ENCODE measurements at places on chromosomes 3 and 15.

GRCh38 chr15:50880651-50881114, 27.8 kb upstream of the AP4E1 start:
- no peak for DNase-seq

GRCh38 chr15:35546511-35547381, 781 bp upstream of the DPH6 start:
- DNase-seq = no peak

DNA sequence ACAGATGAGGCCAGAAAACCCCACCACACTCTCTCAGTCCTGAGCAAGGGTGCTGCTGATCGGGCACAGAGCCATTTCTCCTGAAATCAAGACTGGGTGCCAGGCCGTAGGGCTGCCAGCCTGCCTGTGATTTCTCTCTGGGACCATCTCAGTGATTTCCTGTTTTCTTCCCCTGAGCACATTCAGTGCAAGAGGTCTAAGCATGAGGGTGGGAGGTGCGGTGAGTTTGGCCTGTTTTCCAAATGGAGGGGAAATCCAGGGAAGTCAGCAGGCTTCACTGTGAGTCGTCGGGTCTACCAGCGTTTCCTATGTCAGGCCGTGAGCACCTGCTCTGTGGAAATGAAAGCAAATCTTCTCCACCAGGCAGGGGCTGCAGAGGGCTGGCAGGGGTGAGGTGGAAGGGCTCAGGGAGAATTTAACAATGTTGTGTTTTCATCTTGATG, 82.3 kb downstream of the ST6GAL1 start:
- peak; percentile 61 for DNase-seq

DNA sequence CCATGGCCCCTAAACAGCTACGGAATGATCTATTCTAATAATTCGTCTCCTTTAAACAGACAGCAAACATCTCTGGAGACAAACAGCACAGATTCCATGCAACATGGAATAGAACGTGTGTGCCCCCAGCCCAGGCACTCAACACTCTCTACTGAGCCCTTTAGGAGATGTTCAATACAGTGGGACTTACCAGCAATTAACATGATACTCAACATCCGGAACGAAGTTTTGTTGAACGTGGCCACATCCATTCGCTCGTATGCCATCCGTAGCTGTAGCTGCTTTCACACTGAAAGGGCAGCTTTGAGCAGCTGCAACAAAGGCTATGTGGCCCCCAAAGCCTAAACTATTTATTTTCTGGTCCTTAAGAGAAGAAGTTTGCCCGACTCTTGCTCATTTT, 3.5 kb downstream of the ADAMTS17 start:
- no peak for DNase-seq

GRCh38 chr3:194471863-194472262, 14.9 kb downstream of the ATP13A3 start:
- DNase-seq = no peak

- DNase-seq = peak; percentile 78
Measured at GRCh38 chr15:70096215-70097062, 1.3 kb downstream of the TLE3 start.

DNA sequence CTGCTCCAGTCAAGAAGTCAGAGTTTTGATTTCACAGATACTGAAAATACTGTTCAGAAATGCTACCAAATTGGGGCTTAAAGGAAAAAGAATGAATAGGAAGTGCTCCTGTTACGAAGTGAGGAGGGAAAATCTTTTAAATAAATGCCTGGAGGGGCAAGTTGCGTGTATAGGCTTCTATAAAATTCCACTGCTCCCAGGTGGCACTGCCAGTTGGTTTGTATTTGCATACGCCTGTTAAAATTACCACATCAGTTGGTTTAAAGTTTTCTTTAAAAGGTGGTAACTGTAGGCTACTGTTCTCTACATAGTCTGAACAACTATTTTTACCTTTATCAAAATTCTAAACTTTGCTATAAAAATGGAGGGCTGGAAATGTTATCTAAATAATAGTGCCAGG, 123.5 kb downstream of the DLG1 start:
- no peak for DNase-seq
